NCI-H1105 (cell line): ENCODE measurements at places on chromosomes 7 and 10.

GRCh38 chr7:43328785-43329380 lies 216.4 kb downstream of the HECW1 start:
- DNase-seq: no peak

GRCh38 chr10:94496010-94496409 lies 49.6 kb upstream of the HELLS start:
- DNase-seq: no peak

DNA sequence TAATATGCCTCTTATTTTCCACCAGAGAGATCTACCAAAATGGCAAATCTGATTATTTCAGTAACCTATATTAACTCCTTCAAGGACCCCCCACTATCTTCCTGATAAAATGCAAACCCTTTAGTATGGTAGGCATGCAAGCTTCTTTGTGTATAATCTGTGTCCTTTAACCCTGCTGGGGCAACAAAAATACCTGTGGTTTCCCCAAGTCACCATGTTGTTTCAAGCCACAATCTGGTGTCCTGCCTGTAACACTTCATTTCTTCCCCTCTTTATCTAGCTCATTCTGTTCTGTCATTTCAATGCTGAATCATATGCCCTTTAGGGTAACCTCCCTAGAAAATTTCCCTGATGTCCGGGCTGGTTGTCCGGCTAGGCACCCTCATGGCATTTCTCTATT lies 5.3 kb downstream of the CALCR start:
- DNase-seq: no peak

DNA sequence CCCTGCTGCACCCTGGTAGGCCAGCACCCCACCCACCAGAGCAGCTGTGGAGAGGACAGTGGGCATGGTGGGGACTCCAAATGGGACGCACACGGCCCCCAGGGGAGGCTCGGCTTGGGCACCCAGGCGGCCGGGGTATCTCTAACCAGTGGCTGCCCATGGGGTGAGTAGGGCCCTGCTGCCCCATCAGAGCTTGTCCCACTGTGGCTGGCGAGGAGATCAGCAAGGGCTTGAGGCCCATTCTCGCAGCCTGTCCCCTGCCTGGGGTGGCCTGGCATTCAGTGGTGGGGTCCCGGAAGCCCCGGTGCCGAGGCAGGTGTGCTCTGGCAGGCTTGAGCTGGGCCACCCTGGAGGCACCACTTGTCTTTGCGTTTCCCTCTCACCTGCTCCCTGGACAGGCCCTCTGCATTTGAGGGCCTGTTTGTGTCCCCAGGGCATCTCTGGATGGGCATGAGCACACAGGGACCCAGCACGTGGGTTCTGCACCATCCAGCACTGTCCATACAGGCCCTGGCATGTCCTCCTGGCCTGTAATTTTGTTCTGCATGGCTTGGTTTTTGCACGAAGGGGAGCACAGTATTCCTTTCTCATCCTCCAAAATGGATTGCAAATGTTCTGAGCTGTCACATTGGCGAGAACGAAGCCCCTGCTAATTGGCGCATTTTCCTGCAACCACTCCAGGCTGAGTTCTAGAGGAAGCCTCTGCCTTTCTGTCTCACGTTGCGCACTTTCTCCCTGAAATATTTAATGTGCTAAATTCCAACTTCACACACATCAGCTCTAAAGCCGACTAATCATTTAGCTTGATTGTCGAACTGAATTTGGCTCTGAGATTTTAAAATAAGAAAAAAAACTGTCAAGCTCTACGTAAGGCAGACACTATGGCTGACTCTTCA lies 27.2 kb downstream of the PWWP2B start:
- peak; percentile 15 for DNase-seq

- DNase-seq: no peak
Observed at GRCh38 chr7:97090761-97091353, 26.6 kb upstream of the SDHAF3 start.

DNA sequence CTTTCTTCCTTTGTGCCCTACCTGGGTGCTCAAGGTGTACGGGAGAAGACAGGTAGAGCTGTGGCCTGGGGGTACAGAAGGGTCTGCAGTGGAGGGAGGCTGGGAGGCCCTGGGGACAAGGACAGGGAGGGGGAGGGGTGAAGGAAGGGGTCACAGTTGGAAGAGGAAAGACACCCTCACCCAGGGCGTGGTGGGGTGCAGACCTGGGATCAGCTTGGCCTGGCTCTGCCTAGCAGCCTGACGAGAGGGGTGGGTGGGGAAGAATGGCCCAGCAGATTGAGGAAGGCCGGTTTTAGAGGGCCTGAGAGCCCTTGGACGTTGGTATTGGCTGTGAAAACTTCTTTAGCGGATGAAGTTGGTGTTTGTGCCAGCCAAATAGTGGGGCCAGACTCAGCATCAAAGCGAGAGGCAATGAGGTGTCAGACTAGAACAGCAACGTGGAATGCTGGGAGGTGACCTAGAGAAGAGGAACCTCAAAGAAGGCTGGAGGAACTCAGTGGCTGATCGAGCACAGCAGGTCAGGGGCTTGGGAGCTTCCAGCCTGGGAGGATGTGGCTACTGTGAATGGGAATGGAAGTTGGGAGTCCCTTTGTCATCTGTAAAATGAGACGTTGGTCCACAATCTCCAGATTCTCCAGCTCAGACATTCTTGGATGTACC lies 18.1 kb upstream of the TRIM8 start:
- DNase-seq: no peak

GRCh38 chr10:30806850-30807249 lies 177.3 kb upstream of the LYZL2 start:
- no peak for DNase-seq

GRCh38 chr10:94104316-94105000 lies 110.7 kb downstream of the PLCE1 start:
- no peak for DNase-seq

GRCh38 chr10:103812004-103812403 lies 43.4 kb downstream of the SH3PXD2A start:
- no peak for DNase-seq

- DNase-seq: no peak
Observed at GRCh38 chr10:89332123-89332633, 4.4 kb downstream of the IFIT3 start.

DNA sequence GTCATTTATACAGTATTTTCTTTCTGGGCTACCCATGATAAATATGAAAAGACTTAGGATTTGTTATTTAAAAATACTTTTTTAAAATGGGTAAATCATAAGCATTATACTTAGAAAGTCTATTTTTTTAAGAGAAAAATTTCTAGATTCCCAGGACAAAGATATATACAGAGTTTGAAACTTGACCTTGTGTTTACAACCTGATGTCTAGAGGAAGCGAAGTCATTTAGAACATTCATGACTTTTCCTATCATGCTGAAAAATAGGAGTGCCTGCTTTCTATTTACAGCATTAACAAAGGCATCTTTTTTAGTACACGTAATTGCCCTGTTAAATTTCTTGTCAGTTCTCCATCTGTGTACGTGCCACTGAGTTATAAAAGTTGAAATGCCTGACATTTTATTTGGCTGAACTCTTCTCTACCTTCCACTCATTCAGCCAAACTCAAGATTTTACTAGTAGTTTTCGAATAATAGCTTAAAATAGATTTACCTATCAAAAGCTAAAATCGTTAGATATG lies 23.0 kb downstream of the GNAT3 start:
- DNase-seq: no peak

- DNase-seq: no peak
Observed at GRCh38 chr10:35934642-35934995, 292.5 kb upstream of the FZD8 start.

DNA sequence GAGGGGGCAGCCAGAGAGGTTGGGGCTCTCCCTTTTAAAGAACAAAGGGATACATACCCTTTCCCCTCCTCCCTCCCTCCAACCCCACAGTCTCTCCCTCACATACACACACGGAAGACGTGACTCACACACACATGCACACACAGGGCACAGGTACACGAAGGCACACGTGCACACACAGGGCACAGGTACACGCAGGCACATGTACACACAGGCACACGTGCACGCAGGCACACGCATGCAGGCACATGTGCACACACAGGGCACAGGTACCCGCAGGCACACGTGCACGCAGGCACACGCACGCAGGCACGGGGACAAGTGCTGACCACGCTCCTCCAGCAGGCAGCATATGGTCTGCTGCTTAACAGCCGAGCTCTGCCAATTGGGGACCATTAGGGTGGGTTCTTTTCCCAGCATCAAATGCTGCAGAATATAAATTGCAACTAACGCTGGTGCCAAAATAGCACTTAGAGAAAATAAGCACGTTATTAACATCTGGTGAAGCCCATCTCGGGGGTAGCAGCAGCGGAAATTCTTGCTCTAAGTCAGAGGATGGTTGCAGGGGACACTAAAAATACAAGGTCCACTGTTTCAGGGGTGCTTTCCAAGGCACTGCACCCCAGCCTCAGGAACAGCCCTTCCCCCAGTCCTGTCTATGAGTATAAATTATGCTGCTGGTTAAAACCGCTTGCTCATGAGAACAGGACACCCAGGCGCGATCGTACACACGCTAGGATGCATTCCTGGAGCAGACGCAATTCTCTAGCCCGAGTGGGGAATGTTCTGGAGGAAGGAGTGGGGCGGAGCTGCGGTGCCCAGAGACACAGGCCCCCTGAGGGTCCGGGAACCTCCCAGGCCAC lies 55.2 kb upstream of the TNRC18 start:
- DNase-seq: no peak

- no peak for DNase-seq
Observed at GRCh38 chr10:114308531-114309363, 69.7 kb downstream of the VWA2 start.
